ENCODE measurements at places on chromosomes 7 and 10.

- no peak for DNase-seq
These were observed at the start of gene SNCG for GRCh38 chr10:86958116-86958900. TSS of gene SNCG (plus strand) at chr10:86958599. CDS start at chr10:86958698, 99 bp downstream.

DNA sequence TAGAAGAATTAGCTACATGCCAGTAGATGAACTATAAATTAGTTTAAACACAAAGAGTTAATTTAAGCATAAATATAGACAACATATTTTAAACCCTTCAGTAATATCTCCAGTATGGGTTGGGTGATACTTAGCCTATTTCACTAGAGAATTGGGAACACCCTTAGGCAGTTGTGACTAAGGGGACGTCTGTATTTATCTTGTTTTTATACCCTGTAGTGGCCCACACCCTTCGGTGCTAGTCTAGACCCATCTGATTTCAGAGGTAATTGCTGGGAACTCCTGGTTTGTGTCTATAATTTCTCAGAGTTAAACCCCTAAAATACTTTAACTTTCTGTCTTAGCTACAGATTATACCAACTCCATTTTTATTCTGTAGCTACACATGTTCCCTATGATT lies 11.5 kb upstream of the STEAP4 start:
- DNase-seq = no peak

GRCh38 chr10:131949041-131949862 lies 32.5 kb downstream of the BNIP3 start:
- DNase-seq = no peak

DNA sequence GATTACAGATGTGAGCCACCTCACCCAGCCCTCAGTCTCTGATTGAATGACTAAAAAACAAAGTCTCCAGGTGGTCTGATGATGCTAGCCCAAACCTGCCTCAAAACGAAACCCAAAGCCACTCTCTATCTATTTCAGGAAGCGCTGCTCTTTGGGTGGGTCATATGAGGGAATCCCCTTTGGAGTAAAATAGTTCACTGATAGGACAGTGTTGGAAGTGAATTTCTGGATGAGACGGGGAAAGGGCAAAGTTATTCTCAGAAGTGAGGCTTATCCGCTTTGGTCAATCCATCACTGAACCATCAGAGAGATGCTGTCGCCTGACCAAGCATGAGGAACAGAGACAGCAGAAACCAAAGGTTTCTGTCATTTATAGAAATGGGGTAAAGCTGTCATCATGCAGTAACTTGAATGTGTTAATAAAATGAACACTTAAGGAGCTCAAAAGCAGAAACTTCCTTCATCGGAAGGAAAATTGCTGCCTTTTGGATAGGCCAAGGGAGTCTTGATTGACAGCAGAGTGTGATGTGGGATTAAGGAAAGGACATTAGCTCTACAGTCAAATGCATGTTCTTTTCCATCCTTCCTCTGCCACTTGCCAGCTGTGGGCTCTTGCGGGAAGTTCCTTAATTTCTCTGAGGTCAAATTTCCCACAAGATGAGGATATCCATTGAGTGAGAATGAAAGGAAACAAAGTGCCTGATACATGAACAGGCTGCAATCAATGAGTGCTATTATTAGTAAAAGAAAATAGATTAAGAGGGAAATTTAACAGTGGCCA lies 64.9 kb upstream of the C1QL3 start:
- no peak for DNase-seq
